Stimulated activated CD4-positive, alpha-beta T cell treated with anti-CD3 and anti-CD28 coated beads, Interleukin-2, amount 100 ng/mL, for 4 hours (primary cell): ENCODE measurements at places on chromosomes 6 and 20.

- DNase-seq = no peak
These were observed 114.2 kb downstream of the SNX5 start for GRCh38 chr20:17854307-17854903.

DNA sequence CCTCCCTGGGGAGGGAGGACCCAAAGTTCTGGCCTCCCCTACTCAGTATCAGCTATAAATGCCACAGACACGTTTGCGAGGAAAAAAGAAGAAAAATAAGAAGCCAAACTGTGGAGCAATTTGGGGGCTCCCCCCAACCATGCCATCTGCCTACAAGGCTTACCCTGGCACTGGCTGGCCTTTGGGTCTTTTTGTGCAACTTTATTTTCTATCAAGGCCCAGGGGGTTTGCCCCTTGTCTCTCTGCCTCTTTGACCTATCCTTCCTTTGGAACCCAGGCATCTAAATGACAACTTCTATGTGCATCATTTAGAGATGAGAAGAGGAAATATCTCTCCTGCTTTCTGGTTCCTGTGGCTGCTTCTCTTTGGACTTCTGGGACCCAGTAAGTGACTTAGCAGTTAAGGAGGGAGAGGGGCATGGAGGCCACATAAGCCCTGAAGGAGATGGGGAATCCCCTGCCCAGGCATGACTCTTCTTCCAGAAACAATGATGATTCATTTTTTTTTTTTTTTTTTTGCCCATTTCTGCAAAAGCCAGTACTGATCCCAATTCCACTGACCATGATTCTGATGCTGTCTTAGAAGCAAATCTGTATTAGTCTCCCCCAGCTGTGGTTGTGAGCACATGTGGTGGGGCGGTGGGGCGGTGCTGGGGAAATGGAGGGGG lies at the start of gene MUC22:
TSS of gene MUC22 (plus strand) at position 82 of the 668 bp plus-strand sequence. CDS start at position 315, 233 bp downstream.
- DNase-seq = no peak

DNA sequence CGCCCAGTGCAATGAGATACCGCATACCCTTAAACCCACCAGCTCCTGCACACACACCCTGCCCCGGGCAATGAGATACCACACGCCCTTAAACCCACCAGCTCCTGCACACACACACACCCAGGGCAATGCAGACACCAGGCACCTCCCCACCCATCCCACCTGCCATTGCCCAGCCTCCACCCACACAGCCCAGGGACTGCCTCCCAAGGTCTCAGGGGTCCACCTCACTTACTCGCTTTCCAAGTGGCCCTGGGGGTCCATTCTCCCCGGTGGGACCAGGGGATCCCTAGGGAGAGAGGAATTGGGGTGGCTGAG lies 24.0 kb downstream of the COL11A2 start:
- DNase-seq = no peak

GRCh38 chr6:106972500-106972899 lies 2.0 kb downstream of the CD24 start:
- no peak for DNase-seq

DNA sequence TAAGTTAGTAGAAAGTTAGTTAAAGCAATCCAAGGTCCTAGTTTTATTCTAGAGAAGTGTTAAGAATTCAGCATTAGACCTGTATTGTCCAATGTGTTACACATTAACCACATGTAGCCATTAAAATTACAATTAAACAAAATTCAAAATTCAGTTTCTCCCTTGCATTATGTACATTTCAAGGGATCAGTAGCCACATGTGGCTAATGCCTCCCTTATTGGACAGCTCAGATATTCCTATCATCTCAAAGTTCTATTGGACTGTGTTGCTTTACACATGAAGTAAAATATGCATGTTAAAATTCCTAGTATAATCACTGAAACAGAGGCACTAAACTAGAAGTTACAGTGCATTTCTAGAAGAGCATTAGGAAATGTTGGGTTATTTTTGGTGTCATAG lies 107.2 kb upstream of the SCGN start:
- DNase-seq = no peak

DNA sequence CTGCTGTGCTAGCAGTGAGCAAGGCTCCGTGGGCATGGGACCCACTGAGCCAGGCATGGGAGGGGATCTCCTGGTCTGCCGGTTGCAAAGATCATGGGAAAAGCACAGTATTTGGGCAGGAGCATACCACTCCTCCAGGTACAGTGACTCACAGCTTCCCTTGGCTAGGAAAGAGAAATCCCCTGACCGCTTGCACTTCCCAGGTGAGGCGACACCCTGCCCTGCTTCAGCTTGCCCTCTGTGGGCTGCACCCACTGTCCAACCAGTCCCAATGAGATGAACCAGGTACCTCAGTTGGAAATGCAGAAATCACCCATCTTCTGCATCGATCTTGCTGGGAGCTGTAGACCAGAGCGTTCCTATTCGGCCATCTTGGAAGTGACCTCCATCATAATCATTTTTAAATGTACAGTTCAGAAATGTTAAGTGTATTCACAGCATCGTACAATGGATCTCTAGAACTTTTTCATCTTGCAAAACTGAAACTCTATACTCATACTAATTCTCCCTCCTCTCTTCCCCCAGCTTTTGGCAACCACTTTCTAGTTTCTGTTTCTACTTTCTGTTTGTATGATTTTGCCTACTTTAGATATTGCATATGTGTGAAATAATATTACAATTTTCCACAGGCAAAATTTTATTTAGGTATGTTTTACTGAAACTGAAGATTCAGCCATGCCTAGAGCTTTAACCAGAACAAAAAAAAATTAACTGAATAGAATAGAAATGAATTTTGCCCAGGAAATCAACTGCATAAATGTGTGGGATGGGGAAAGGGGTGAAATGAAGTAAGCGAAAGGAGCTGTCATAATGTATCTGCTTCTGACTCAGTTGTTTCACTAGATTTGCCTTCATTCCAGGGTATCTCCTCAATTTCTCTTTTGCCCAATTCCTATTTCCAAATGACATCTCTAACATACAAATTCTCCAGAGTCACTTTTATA lies 100.0 kb downstream of the RWDD2A start:
- DNase-seq = no peak

DNA sequence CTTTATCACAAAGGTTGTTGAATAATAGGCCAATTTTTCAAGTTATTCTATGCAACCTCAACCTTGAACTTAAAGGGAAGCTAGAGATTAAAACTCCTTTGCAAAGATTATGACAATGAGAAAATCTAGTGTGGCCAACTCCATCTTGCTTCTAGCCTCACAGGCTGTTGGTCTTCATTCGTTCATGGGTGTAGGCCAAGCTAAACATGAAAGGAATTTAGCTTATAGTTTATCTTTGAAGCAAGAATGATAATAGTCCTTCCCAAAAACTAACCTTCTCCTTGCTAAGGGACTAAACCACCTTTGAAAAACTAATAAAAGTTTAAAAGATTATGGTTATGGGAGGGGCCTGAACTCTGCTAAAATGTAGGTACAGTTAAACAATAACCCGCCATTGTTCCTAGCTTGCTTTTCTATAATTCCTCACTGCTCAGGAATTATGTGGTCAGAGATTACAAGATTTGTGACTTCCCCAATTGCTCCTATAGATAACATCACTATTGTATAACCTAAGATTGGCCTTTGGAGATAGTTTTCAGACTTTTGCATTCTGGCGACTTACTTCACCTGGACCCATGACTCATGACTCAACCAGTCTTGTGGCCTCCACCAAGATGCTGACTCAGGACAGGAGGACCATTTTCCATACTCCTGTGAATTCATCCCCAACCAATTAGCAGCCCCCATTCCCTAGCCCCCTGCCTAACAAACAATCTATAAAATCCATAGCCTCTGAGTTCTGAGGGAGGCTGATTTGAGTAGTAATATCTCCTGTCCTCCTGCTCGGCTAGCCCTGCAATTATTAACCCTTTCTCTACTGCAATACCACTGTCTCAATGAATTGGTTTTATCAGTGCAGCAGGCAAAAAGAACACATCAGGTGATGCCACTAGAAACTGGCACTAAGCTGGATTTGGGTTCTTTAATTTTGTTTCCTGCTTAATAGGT lies 154.5 kb downstream of the CD83 start:
- no peak for DNase-seq

- no peak for DNase-seq
These were observed 384.0 kb upstream of the SASH1 start for GRCh38 chr6:147958683-147959082.
